ENCODE measurements at places on chromosomes 2 and 18. TPM values are rescaled to one million over a fixed set of nuclear protein-coding genes. Genes with fewer than 3 reads are reported as not detected.

DNA sequence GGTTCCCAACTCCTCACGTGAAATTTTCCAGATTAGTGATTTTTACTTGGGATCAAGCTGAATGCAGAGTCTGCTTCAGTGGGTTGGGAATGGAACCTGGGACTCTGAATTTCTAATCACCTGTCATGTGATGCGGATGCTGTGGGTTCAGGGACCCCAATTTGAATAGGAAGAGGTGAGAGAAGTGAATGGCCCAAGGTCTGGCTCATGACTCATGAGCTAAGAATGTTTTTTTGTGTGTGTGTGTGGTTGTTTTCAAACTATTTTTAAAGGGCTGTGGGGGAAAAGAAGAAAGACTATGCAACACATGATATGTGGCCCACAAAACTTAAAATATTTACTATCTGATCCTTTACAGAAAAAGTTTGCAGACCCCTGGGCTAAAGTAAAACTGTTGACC lies 108.5 kb upstream of the CYRIA start:
- DNase-seq, result peak; percentile 2

CSRNP3 gene
- 3.4 TPM for total RNA-seq

COL4A4 gene
- 1.1 TPM for total RNA-seq

CHRND gene
- not detected for total RNA-seq

GRCh38 chr18:79851950-79852349 lies 54.2 kb downstream of the KCNG2 start:
- DNase-seq, result no peak

DNA sequence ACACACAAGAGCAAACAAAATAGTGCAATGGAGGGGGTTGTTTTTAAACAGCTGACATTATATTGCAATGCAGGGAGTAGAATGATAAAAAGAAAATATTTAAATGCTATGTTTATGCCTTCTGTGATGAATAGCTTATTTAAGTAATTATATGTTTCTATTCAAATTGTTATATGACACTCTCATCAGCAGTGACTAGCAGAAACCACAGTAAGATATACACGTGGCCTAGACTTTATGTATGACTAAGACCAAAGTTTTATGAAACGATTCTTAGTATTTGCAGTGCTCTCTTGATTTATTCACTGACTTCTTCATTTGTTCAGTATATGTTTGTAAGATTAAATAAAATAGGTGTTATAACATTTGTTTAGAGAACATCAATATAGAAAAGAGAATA lies 26.1 kb upstream of the C1D start:
- no peak for DNase-seq

TFCP2L1 gene
- under 0.01 TPM for total RNA-seq

DNA sequence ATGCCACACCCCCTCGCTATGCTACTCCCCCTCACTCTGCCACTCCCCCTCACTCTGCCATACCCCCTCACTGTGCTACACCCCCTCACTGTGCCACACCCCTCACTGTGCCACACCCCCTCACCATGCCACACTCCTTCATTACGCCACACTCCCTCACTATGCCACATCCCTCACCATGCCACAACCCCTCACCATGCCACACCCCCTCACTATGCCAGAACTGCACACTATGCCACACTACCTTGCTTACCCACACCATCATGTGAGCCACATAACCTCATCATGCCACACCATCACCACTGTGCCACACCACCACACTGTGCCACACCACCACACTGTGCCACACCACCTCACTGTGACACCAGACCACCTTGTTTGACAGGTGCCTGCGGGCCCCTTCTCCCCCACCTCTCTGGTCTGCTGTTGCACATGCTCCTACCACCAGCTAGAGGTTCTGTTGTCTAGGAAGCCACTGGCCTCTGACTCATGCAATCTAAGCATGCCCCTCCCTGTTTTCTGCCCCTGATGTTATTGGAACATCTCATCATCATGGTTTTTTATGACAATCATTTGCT lies 22.0 kb downstream of the MARCHF4 start:
- DNase-seq, result peak; percentile 45

SLC11A1 gene
- 0.09 TPM for total RNA-seq

GALNT13 gene
- total RNA-seq, result 0.45 TPM

DNA sequence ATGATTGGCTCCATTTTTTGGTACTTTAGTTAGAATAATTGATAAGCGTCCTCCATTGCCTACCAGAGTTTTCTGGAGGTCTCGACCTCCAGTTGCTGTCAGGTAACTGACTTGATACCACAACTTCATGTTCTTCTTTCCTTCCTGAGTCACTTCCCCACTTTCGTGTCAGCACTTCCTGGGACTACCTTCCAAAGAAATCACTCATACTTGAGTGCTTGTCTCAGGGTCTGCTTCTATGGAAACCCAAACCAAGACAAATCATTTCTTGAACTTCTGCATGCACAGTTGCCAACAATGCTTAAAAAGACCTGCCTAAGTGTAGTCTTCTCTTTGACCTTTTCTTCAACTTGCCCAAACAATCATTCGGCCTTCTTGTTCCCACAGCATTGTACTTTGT lies 210.3 kb upstream of the ETAA1 start:
- DNase-seq, result no peak

SPC25 gene
- total RNA-seq, result not detected

EDAR gene
- not detected for total RNA-seq

DNA sequence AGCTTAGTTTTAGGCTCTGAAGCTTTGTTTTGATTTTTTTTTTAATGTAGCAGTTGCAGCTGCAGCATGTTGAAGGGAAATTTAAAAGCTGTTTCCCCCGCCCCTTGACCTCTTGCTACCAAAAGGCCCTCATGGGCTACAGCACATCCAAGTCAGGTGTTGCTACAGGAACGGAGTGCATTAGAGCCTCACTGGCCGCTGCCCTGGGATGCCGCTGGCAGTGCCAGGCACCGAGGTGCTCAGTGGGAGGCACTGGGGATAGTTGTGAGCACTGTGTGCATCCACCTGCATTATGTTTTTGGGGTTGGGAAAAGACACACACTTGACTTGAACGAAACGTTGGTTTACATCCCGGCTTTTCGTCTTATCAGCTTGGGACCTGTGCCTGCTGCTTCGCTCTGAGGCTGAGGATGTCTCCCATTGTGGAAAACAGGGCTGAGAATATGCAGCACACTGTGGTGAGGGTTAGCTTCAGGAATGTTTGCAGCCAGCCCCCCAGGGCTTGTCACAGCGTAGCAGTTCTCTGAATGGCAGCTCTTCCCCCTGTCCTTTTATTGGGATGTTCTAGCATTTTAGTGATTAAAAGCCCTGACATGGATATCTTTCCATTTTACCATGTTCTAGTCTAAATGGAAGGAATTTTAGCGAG lies 24.1 kb downstream of the DCDC2C start:
- no peak for DNase-seq

GRCh38 chr2:146821836-146822316 lies 1023.0 kb upstream of the ACVR2A start:
- peak; percentile 65 for DNase-seq

DNA sequence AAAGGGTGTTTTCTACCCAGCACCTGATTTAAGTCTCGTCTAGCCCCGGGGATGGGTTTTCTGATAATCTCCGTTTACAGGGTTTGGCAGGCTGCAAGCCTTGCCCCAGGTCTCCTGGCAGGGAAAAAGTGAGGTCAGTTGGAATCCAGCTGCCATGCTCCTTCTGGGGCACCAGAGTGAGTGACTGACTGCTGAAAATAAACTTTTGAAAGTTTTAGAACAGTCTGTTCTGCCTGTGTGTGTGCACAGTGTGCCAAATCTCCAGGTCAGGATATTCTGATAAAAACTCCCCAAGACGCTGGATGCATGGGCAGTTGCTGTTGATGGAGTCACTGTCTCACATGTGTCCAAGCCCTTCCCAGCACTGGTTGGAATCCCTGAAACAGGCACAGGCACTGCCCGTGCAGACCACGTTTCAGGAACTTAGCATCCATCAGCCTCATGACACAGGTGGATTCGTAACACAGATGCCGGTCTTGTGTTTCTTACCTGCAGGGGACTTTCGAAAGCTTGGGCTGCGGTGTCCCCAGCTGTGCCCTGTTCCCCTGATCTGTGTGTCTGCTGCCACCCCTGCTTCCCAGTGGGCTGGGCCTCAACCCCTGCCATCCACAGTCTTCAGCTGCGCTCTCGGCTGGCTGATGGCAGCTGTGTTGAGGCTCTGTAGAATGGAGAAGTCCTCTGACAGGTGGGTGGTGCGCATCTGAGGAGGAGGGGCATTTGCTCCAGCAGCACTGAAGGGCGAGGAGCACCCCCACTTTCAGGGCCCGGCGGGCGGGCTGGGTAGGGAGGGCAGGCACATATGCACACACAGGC lies 65.0 kb downstream of the SH3RF3 start:
- no peak for DNase-seq

DNA sequence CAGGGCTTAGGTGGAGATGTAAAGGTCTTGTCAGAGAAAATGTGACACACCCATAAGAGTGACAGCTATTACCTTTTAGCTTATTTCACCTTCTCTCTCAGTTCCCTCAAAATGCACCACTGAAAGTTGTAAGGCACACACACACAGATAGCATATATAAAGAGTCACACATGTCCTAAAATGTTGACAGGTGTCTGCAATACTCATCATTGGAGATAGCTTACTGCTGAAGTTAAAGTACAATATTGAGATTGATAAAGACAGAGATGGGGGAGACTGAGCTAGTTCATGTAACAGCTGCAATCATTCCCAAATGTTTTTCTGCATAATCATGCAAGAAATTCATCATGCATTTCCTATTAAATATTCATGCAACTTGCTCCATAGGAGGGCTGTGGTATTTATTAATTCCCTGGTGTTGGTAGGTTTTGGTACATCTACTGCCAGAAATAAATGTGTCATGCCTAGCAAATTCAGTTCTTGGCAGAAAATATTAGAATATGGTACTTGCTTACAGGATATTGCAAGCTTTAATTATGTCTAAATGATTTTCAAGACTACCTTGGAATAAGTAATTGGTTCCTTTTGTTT lies 118.8 kb upstream of the RBMS1 start:
- DNase-seq, result peak; percentile 87

GRCh38 chr2:20050646-20051531 lies 539 bp downstream of the LAPTM4A start:
- DNase-seq, result peak; percentile 74

GRCh38 chr2:185979546-185980071 lies 241.0 kb downstream of the FSIP2 start:
- no peak for DNase-seq

GRCh38 chr2:182090486-182090885 lies 104.8 kb downstream of the PPP1R1C start:
- no peak for DNase-seq

- DNase-seq, result peak; percentile 38
Measured at GRCh38 chr2:162164802-162165201, 12.8 kb upstream of the GCG start.

DNA sequence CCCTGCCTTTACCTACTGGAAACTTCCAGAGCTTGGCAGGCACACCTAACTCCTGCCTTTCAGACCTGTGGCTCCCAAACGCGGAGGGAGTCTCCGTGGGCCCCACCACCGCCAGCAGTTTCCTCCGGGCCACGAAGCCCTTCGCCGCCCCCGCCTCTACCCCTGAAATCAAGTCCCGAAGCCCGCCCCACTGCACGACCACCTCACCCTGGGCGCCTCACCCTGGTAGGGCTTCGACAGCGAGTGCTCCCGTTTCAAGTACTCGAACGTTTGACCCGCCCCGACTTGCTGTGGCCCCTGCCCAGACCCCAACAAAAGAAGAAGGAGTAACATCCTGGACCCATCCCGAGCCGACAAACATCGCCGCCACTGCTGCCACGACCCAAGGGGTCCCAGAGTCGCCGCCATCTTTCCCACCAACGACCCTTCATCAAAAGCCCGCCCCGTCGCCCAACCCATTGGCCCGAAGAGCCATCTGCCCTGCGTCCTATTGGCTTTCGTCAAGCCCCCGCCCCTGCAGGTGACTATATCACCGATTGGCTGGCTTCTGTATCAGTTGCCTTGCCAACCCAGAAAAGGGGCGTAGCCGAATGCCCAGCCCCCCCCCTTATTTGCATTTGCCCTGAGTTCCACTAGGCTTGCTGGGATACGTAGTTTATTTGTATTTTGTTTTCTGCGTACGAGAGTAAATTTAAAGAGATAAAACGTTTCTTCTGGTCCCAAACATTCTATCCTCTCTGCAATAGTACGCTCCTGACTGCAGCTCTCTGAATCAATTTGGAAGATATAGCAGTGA lies at the start of gene LMAN2L:
TSS of gene LMAN2L (minus strand) at position 432 of the 796 bp plus-strand sequence. CDS start at position 408, 24 bp downstream.
- DNase-seq, result peak; percentile 96

OTOS gene
- total RNA-seq, result not detected

ANKRD30B gene
- total RNA-seq, result 2.7 TPM

LYG2 gene
- not detected for total RNA-seq

DNA sequence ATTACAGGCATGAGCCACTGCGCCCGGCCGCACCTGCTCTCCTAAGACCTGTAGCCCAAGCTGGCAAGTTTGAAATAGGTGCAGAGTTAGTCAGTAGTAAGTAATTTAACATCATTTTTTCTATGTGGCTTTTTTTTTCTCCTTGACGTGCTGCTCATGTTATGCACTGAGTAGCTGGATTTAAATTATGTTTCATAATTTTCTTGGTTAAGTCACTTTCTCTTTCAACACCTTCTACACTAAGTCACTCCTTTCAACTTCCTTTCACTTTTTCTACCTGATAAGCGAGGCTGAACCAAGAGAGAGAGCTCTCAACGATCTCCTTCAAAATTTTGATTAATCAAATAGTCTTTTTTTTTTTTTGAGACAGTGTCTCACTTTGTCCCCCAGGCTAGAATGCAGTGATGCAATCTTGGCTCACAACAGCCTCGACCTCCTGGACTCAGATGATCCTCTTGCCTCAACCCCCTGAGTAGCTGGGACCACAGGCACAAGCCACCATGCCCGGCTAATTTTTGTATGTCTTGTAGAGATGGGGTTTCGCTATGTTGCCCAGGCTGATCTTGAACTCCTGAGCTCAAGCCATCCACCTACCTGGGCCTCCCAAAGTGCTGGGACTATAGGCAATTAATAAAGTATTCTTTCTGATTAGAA lies 13.1 kb downstream of the CASP8 start:
- no peak for DNase-seq

CIB4 gene
- total RNA-seq, result not detected

GRCh38 chr2:59572227-59572626 lies 981.2 kb downstream of the BCL11A start:
- no peak for DNase-seq

- peak; percentile 85 for DNase-seq
Measured at GRCh38 chr2:47119001-47119400, 36.1 kb downstream of the STPG4 start.

GRCh38 chr2:177433402-177433801 lies 40.8 kb downstream of the AGPS start:
- DNase-seq, result no peak

- no peak for DNase-seq
Measured at GRCh38 chr2:2324565-2325101, 6.4 kb downstream of the MYT1L start.

- DNase-seq, result no peak
Measured at GRCh38 chr2:58428096-58429013, 187.2 kb upstream of the FANCL start.

- peak; percentile 52 for DNase-seq
Measured at GRCh38 chr18:53567929-53568574, 656.4 kb downstream of the MBD2 start.

All from fibroblast of the aortic adventitia (primary cell).